Activated T-cell treated with anti-CD3 and anti-CD28 coated beads for 24 hours (primary cell): ENCODE measurements at places on chromosomes 2 and 18.

- no peak for DNase-seq
Measured at GRCh38 chr2:45329045-45329677, 281.9 kb downstream of the SRBD1 start.

- DNase-seq: no peak
Measured at GRCh38 chr18:46336278-46337111, 232.3 kb downstream of the HAUS1 start.

GRCh38 chr2:56971383-56971974 lies 787.7 kb downstream of the CCDC85A start:
- no peak for DNase-seq

DNA sequence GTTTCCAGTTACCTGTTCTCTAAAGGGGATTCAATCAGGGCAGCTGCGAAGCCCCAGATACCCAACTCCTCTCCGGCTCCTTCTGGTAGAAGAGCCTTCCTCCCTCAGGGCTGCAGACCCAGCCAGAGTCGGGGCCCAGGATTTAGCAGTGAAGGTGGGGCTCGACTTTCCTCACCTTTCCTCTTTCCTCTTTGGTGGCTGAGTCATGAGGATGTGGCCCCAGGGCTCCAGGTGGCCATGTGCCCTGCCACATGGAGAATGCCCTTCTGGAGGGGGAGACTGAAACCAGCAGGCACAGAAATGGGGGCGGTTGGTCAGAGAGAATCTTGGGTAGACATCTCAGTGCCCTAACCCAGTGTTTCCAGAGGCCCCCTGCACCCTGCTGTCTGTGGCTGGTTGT lies 402.6 kb downstream of the NBAS start:
- no peak for DNase-seq

DNA sequence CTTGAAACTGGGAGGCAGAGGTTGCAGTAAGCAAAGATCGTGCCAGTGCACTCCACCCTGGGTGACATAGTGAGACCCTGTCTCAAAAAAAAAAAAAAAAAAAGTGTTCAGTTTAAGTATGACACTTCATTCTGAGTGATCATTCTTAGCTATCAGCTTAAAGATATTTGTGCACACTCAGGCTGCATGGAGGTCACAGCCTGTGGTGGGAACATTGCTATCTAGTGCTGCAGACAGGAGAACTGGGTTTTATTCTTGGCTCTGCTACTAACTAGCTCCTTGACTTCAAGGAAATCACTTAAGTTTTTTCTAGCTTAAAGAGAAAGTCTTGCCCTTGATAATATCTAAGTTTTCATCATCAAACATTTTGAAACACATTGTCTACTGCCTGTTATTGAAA lies 391.3 kb upstream of the CDH7 start:
- no peak for DNase-seq

DNA sequence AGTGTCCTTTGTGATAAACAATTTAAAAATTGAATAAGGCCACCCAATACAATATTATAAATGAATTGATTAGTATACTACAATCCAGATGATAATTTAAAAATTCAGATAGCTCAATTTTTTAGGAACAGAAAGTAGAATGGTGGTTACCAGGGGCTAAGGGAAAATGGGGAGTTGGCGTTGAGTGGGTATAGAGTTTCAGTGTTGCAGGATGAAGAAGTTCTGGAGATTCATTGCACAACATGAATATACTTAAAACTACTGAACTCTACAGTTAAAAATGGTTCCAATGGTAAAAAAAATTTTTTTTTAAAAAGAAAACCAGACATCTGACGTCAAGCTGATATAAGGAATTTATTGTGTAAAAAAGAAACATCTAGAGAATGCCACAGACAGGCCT lies 20.9 kb downstream of the SLC39A6 start:
- no peak for DNase-seq

- DNase-seq: no peak
Measured at GRCh38 chr2:47274054-47274782, 119.1 kb upstream of the STPG4 start.

GRCh38 chr2:170782673-170783072 lies 12.5 kb downstream of the ERICH2 start:
- DNase-seq: no peak

DNA sequence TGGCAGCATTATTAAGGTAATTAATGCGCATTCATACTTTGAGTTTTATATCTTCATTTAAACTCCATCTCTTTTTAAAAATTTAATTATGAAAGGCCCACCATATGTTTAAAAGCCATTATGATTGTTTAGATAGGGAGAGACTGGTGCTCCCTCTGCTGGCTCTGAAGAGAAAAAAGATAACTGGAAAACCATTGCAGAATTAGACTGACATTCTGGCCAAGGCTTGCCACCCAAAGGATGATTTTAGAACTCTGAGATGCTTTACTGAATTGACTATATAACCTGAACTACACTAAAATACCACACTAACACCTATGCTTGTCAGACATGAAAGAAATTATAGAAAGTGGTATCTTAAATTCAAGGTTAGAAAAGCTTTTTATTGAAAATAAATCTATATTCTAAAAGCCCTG lies 127.6 kb upstream of the SPOPL start:
- DNase-seq: no peak

DNA sequence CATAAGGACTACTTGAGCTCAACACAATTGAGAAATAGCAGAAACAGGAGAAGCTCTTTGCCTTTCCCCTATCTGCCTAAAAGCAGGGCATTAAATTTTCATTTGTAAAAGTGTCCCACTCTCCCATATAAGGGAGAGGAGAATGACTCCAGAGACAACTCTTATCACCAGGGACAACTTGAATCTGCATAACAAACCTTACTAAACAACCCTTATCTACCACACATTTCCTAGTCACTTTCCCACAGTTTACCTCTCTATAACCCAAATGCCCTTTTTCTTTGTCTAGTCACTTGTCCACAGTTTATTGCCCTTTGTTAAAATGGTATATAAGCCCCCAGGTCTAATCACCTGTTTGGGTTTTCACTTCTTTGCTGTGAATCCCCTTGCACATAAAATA lies 37.5 kb upstream of the PPM1B start:
- DNase-seq: no peak

GRCh38 chr2:23635442-23636340 lies 250.7 kb downstream of the KLHL29 start:
- DNase-seq: no peak

DNA sequence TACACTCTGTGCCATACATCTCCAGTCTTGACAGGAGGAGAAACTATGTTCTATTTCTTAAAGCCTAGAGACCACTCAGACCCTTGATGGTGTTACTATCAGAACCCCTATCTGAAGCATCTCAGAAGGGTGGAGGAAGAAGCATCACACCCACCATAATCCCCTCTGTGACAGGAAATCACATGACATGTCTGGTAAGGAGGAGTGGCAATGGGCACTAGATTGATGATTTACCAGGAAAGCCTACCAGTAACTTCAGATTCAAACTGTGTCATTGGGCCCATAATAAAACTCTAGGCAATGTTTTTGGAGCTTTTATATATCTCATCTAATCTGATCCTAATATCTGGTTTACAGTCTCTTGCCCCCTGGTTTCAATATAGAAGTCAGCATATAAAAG lies 37.1 kb upstream of the C2orf66 start:
- DNase-seq: no peak

DNA sequence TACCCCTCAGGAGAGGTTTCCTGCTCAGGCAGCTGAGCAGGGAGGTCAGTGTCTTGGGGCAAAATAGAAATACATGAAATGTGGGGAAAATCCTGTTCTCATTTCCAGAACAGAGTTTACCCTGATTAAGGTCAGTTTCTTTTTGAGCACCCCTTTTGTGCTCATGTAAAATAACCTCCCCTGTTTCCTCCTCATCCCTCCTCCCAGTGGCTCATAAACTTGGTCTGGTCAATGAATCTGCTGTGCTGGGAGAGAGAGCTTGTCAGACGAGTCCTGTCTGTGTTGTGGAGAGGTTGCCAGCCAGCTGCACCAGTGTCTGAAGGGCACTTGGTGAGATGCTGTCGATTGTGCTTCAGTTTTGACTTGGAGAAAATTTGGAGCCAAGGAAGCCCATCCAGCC lies 48.6 kb downstream of the NTSR2 start:
- no peak for DNase-seq

DNA sequence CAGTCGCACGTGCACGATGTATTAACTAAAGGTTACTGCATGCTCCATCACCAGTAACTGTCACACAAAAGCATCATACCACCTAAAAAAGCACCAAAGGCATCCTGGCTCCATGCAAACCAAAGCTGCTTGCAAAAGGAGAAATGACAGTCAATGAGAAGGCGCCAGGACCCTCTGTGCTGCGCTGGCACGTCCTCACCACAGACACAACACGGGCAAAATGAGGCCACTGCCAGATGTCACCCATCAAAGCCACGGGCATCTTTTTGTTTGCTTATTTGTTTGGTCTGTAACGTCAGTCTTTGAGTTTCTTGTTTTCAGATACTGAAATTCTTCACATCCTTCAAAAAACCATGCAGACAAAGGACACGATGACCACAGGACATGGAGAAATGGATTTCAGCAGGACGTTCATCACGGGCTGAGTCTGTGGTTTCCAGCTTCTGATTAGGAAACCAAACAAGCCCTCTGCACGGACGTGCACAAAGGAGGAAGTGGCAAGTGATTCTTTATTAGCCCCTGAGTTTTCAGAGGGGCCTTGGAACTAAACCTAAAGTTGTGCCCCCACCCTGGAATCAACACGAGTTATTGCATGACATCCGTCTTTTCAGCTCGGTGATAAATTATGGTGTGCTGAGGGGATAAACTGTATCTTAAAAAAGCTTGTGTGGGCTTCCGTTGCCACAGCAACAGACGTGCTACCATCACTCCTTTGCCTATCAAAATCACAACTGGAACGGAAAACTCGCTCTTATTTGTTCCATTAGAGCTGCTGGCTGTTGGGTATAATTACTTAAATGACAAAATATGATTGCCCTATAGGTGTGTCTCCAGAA lies 181.8 kb downstream of the EIPR1 start:
- no peak for DNase-seq

GRCh38 chr18:46338205-46338604 lies 234.0 kb downstream of the HAUS1 start:
- DNase-seq: no peak

DNA sequence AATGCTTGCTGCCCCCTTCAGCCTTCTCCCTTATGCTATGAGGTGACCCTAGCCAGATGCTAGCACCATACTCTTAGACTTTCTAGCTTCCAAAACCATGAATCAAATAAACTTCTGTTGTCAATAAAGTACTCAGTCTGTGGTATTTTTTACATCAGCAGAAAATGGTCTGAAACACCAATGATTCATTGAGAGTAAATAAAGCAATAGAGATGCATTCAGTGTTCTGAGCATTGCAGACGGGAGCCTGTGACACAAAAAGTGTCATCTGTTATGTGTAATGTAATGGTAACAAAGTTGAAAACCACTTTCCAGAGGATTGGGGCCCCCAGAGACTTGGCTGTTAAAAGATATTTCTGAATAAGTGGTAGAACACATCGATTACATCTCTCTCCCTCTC lies 758.0 kb upstream of the NRXN1 start:
- no peak for DNase-seq

DNA sequence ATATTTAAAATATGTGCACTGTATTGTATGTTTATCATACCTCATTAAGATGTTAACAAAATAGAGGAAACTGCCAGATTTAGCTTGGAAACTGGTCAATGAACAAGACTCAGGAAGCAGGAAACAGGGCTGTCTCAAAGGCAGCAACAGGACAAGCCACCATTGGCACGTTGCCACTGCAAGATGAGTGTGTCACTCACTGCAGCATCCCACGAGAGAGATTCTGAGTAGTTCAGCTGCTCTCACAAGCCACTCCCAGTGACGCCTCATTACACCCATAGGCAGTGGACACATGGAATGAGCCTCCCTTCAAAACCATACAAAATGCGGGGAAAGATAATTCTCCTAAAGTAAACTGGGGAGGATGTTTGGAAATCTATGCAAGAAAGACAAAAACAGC lies 181.9 kb upstream of the DLGAP1 start:
- DNase-seq: no peak

DNA sequence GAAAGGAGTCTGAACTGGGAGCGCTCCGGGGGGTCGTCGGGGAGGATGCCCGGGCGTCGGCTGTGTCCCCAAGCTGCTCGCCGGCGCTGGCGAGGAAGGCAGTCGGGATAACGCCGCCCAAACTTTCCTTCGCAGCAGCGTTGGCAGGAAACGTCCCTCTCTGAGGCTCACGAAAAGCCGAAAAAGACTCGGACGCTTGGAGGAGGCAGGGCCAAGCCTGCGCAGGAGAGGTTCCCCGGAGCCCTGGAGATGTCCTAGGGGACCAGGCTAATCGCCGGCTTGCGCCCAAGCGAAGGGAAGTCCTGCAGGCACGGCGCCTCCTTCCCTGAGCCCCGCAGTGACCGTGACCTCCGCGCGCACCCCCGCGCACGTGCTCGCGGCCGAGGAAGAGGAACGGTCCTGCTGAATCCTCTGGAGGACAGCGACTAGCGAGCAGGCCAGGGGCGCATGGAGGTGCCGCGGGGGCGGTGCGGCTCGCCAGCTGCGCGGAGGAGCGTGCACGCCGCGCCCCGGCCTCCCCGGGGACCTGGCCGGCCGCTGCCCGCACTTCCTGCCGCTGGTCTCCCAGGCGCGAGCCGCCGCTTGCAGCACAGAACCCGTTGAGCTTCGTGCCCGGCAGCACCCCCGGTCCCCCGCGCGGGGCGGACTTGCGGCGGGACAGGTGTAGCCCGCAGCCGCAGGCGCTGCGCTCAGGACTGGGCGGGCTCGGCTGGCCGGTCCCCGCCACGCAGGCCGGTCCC lies at the start of gene SH3RF3:
Gene SH3RF3 (plus strand): TSS at position 590 of the 740 bp plus-strand sequence.
- no peak for DNase-seq

- no peak for DNase-seq
Measured at GRCh38 chr2:55581874-55582547, 35.4 kb downstream of the PPP4R3B start.

DNA sequence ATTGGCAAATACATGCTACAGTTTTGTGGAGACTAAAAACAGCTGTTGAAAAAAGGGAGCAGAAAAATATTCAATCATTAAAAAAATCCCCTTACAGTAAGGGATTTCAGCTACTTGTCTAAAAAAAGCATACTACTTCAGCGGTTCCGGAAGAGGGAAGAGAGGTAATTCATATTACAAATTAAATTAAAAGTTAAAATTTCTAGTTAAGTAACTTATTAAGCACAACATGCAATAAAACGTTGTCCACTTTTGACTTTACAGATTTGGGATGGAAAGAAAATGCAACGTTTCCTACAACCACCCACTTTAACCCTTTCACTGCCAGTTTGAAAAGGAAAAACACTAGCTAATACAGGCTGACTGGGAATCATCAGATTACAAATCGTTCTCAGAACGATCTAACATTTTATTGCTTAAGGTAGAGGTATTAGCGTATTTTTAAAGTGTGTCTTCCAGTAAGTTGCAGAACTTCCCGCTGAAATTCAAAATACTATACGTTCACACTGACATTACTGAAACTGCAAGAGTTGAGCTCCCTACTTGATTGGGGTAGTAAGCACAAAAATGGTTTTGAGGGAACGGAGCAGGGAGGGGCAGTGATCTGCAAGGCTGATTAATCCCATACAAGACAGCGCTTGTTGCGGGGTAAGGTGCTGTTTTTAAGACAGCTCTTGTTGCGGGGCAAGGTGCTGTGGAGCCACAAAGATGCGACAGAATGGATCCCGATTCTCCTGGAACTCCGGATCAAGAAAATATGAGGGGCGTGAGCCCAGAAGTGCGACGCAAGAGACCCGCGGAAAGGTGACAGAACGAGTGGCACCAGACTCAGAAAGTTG lies 743 bp downstream of the HADHA start:
- DNase-seq: no peak
